NCI-H774 (cell line): ENCODE measurements at places on chromosomes 2 and 18.

DNA sequence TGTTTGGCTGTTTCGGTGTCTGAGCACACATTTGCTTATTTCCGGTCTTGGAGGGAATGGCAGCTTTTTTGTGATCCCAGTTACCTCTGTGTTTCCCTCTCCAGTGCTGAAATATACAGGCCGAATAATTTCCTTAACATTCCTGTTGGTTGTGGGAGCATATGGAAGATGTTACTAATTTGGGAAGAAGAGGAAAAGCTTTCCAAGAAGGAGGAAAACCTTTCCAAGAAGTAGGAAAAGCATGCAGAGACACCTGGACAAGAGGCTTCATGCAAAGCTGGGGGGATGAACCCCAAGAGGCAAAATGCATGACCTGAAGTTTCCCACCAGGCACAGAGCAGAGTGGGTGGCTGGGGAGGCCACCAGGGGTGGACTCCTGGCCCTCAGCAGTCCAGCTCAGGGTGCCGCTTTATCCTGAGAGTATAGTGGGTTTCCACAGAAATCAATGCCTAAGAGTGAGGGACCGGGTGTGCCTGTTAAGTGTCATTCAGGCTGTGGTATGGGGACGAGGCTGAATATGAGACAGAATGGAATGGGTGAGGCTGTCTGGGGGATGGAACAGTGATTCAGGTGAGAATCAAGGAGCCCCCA lies 25.5 kb upstream of the GNAL start:
- DNase-seq: no peak

DNA sequence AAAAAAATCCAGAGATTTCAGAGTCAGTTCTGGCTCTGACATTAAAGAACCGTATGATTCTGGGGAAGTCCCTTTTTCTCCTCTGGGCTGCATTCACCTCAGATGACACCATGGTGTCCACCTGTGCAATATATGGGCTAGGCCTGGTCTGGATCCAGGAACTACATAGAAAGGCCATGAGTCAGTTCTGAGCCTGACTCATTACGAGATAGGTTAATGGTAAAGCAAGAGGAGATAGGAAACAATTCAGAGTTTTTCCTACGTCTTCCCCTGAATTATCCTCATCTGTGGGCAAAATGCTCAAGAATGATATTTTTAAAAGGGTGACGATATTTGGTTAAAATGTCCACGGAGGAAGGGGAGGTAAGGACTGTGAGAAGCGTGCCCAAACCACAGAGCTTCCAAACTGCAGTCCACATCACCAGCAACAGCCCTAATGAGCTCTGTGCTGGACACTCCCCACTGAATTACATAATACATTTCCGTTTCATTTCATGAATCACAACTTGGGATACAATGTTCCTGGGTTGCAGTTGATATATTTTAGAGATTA lies 180.1 kb upstream of the OSR1 start:
- no peak for DNase-seq

DNA sequence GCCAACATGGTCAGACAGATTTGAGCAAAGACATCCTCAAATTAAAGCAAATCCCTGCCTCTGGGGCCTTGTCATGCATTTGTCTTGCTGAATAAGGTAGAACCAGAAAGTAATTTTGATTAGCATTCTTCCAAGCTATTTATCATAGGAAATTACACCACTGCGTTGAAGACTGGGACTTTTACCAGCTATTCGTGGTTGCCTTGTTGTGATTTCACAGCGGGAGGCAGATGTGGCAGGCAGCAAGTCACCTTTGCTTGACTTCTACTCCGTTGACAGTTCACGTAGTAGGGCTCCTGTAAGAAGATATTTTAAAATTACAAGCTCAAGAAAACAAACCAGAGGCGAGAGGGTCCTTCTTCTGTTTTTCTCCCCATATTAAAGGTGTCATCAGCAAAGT lies 80.6 kb downstream of the EN1 start:
- DNase-seq: no peak

DNA sequence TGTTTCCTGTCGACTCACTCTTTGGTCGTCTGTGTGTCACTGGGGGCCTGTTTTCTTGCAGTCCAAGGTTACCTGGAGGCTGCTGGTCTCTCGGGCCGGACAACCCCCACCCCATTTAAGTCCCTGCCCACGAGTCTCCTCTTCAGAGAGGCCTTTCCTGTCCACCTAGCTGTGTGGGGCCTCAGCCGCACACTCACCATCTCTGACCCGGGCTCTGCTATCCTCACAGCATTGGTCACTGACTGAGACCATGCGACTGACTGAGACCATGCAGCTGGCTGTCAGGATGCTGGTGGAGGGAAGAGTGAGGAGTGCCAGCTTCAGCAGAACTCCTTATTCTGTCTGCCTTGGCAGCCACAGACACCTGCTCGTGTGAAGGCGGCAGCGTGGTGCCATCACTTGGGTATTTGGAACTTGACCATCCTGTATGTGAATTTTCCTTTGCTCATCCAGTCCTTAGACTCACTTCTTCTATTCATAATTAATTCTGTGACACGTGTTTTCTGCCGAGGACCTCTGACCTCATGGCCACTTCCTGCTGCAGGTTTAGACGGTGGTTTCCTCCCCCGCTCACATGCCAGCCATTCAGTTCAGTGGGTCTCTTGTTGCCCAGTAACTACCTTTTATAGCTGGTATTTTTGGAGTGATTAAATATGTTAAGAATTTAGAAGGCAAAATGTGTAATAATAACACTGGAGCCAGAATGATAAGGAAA lies 47.5 kb upstream of the ASB1 start:
- no peak for DNase-seq

- DNase-seq: no peak
Observed at GRCh38 chr18:374721-375168, 106.9 kb upstream of the THOC1 start.
